ENCODE measurements at places on chromosomes 1 and 21.

- DNase-seq: no peak
Observed at GRCh38 chr1:36516372-36517010, 33.8 kb upstream of the CSF3R start.

- no peak for DNase-seq
Observed at GRCh38 chr1:29641921-29642320, 405.6 kb downstream of the PTPRU start.

DNA sequence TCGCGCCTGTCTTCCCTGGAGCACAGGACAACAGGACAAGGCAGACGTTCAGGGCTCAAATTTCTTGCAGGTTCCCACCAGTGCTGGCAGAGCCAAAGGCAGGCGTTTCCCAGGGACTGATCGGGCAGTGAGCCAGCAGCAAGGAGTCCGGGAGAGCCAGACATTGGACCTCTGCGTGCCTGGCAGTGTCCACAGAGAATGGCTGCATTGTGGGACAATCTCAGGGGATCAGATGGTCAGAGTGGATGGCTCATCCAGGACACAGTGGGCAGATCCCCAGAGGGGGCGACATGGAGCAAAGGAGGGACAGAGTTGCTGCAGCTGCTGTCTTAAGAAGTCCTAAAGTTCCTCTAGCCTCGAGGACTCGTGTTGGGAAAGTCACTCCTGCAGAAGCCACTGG lies 4.6 kb downstream of the TMEM63A start:
- no peak for DNase-seq

DNA sequence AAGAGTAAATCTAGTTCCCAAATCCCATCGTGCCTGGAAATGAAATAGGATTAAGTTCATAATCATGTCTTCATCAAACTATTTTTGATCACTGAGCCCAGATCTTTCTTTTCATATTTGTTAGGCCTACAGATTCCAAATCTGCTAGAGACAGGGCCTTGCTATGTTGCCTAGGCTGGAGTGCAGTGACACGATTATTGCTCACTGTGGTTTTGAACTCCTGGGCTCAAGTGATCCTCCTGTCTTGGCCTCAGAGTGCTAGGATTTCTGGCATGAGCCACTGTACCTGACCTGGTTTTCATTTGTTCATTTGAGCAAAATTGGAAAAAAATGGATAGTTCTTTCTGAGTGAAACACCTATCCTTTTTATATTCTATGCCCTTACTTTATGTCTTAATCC lies 28.0 kb upstream of the DIPK1A start:
- no peak for DNase-seq

- DNase-seq: no peak
Observed at GRCh38 chr1:248810000-248810726, 15.6 kb downstream of the SH3BP5L start.

- DNase-seq: no peak
Observed at GRCh38 chr1:87392248-87393192, 63.8 kb downstream of the LMO4 start.

DNA sequence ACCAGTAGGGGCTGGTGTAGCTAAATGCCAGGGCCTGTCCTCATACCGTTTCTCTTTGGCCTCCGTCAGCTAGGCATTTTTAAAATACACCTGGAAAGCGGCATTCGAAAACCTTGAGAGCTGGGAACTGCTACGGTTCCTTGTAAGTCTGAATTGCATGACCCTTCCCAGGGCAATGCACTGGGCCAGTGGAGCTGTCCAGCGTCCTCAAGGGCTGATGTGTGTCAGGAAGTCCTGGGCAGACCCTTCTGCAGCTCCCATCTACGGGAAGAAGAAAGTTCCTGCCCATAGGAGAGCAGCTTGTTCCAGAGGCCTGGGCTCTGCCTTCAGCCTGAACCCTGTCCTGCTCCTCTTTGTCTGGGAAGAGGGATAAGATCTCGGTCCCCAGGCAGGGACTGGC lies 34.1 kb downstream of the UBASH3A start:
- no peak for DNase-seq

DNA sequence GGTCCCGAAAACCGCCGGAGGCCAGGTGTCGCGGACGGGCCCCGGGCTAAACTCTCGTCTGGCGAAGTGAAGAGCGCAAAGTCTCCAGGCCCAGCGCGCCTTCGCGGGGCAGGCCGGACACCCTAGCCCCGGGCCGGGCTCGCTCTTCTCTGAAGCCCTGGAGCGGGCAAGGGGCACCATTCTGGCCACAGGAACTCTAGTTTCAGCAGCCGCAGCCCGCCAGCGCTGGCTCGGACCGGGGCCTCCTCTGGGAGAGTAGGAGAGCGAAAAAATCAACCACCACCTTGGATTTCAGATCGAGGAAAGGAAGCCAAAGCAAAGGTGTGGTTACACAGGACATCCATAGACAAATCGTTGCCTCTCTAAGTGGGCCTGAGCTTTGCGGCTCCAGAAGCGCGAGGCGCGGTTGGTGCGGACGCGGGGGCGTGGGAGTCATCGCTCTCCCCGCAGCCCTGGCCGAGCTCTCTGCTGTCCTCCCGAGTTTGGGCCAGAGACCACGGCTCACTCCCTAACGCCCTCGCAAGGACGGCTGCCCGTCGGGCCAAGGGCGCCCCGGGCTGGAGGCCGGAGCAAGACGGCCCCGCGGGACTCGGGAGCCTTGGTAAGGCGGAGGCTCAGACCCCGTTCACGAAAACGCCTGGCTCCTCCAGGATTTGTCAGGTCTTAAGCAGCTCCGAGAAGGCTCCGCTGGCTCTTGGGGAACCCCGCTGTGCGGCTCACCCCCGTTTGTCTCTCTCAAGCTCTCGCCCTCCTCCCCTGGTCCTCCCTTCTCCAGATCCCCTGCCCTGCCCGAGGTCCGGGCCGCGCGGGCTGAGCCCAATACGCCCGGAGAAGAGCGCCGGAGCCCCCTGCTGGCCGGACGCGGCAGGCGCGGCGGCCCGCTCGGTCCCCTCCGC lies 132.9 kb upstream of the DPYD start:
- peak; percentile 64 for DNase-seq

- no peak for DNase-seq
Observed at GRCh38 chr1:41513383-41513735, 28.9 kb upstream of the EDN2 start.

DNA sequence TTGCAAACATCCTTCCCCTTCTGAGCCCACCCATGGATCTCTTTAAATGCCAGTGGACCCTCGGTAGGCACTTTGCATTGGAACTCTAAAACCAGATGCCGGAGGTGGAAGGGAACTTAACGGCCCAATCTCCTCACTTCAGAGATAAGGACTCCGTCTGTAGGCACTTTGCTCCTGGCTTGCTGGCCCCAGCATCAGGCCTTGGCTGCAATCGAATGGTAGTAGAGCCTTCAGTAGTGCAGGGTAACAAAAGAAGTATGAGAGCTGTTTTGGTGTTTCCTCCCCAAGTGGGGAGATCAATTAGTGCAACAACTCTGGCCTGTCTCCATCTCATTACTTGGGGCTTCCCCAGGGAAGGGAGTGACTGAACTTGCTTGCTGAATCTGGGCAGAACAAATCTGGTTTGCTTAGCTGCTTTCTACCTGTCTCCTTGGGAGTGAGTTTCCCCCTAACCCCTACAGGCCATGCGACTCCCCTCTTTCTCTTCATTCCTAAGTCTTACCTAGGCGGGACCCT lies 70.8 kb downstream of the TENT5C start:
- no peak for DNase-seq

DNA sequence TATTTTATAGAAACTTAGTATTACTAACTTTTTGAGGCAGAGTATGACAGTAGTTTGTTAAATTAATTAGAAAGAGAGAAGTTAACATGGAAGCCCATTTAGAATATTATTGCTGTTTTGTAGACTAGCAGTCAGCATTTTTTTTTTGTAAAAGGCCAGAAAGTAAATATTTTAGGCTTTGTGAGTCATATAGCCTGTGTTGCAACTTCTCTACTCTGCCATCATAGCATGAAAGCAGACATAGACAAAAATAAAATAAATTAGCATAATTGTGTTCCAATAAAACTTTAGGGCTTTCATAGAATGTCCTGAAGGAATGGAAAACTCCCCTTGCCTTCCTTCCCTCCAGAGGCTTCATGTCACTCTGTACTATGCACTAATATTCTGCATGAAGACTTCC lies 12.3 kb upstream of the RGS4 start:
- no peak for DNase-seq

- DNase-seq: no peak
Observed at GRCh38 chr1:212147581-212148033, 112.1 kb downstream of the DTL start.

DNA sequence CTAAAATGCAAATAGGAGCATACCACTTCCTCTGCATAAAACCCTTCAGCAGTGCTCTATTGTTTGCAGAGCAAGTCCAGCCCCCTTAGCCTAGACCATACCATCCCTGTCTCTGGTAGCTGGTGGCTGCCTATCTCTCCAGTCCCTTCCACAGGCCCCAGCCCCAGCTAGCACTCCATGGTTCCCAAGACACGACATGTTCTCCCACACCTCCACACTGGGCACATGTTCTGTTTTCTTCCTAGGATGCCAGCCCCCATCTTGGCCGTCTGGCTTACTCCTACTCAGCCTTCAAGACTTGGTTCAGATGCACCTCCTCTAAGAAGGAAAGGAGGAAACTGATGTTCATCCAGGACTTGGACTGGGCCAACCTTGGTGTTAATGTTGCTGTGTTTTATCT lies 108.4 kb downstream of the BEND5 start:
- DNase-seq: no peak

DNA sequence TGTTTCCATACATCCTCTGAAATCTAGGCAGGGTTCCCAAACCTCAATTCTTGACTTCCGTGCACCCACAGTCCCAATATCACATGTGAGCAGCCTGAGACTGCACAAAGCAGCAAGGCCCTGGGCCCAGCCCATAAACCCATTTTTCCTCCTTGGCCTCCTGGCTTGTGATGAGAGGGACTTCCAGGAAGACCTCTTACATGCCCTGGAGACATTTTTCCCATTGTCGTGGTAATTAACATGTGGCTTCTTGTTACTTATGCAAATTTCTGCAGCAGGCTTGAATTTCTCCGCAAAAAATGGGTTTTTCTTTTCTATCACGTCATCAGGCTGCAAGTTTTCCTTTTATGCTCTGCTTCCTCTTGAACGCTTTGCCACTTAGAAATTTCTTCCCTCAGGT lies 3.3 kb upstream of the PIGK start:
- no peak for DNase-seq

DNA sequence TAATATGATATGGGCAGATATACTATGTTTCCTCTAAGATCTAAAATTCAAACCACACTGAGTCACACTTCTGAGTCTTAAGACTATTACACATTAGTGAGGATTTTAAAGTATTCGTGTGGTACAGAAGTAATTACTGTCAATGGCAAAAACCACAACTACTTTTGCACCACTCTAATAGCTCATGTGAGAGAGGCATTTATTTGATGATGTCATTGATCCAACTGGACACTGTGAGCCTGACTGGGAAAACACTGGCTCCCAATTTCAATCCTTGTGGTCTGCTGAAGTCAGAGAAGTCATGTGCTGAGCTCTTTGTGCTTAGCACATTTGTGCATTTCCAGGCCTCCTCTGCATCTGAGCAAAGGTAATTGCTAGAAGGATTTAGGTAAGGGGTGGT lies 377.8 kb downstream of the USH2A start:
- DNase-seq: no peak

DNA sequence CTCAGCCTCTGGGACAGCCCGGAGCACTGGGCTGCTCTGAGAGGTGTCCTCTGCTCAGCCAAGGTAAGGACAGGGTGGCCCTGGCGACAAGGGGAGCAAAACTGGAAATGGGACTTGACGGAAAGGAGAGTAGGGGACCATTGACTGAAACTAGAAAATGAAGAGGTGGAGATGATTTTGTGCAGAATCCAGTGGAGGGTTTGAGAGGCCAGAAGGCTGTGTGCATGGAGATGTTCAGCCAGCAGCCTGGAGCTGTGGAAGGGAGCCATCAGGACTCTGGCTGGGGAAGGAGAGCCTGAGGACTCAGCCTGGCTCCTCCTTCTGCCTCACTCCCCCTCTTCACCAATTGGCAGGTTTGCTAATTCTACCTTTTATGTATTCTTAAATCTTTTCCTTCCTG lies 114.2 kb downstream of the EDEM3 start:
- DNase-seq: no peak

- no peak for DNase-seq
Observed at GRCh38 chr21:38249696-38250278, 7.0 kb upstream of the KCNJ15 start.

DNA sequence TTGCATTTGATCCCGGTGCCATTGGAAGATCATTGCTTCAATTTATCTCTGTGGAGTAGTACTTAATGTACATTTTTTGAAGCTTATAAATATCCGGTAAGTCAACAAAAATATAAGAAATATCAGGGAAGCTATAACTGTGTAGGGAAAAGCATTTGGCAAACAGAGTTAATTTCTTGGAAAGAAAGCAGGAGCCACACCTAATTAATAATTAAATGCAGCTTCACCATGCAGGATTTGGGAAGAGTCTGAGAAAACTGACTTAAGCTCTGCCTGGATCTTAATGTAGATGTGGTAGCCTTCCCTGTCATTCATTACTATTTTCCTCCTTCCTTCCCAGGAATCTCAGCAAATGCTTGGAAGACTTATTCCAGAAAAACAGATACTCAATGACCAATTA lies 134.5 kb downstream of the ATP5PO start:
- DNase-seq: no peak

DNA sequence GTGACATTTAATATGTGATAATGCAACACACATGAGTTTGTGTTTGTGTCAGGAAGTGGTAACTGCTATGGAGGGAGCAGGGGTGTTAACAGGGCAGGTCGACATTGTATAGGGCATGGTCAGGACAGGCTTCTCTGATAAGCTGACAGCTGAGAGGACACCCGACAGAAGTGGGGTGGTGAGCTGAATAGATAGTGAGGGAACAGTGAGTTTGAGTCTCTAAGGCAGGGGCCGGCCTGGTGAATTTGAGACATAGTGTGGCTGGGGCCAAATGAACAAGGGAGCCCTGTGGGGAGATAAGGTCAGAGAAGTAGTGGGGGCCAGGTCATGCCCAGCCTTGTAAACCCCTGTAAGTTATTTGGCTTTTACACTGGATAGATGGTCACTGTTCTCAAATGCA lies 217.4 kb upstream of the KIAA0040 start:
- DNase-seq: no peak

GRCh38 chr1:208544053-208544452 lies 299.9 kb upstream of the PLXNA2 start:
- DNase-seq: no peak

DNA sequence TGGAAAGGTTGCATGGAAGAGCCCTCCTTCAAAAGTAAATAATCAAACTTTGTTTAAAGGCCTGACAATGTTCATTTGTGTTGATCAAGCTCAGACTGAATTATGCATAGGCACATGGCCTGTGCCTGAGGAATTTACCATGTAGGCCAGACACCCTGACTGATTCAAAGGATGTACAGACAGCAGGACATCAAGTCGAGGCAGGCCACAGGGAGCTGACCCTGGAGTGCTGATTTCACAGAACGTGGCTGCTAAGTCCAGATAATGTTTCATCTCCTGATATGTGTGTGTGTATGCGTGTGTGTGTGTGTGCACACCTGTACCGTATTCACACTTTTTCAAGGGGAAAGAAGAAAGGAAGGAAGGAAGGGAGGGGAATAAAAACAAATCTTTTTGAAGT lies 34.1 kb downstream of the NAV1 start:
- no peak for DNase-seq

GRCh38 chr1:39026051-39026865 lies at the start of gene NDUFS5:
Gene NDUFS5, plus strand, starts transcription at chr1:39026350. Its CDS starts 2,375 bp downstream, at chr1:39028725.
- DNase-seq: peak; percentile 90

GRCh38 chr1:221824025-221824424 lies 82.1 kb upstream of the DUSP10 start:
- DNase-seq: no peak
